ENCODE measurements at places on chromosomes 1 and 21. TPM values are rescaled to one million over a fixed set of nuclear protein-coding genes. Genes with fewer than 3 reads are reported as not detected.
A peak's percentile ranks its signal among the peaks of the same experiment; 100 is the strongest.

DNA sequence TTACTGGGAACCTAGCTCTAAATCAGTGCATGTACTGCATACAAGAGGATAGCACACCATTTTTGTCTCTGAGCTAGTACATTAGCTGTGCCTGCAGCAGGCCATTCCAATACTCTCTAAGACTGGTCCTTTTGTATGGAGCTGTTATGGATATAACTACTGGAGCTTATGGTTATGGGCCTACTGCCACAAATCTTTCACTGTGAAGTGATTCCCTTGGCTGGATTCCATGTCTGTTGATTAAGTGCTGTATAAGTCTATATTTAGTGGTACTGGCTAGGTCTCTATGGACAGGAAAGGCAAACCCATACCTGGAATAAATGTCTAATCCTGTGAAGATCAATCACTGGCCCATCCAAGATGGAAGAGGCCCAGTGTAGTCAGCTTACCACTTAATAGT lies 12.0 kb downstream of the ZFYVE9 start:
- H3K36me3 ChIP-seq, result no peaks in the 10 kb centered on the region
- no peak overlapping the region for H3K4me3 ChIP-seq
- H3K4me1 ChIP-seq, result no peaks in the 10 kb centered on the region

GRCh38 chr1:13583595-13583965 lies at the start of gene PDPN:
Gene PDPN (plus strand): TSS chr1:13583832. CDS start chr1:13584034, 202 bp downstream.
- DNase-seq, result no peak
- H3K4me1 ChIP-seq, result no peaks in the 10 kb centered on the region
- H3K4me3 ChIP-seq, result no peak within 1 kb of the TSS

GRCh38 chr1:203564024-203564423 lies 62.6 kb upstream of the ATP2B4 start:
- H3K27ac ChIP-seq, result no peak overlapping the region
- H3K4me3 ChIP-seq, result no peak overlapping the region
- peaks cover 4% of the 10 kb centered on the region for H3K27me3 ChIP-seq
- H3K4me1 ChIP-seq, result no peaks in the 10 kb centered on the region

- H3K4me3 ChIP-seq, result no peak overlapping the region
- H3K27ac ChIP-seq, result no peak overlapping the region
- DNase-seq, result no peak
- no peaks in the 10 kb centered on the region for H3K36me3 ChIP-seq
- no peaks in the 10 kb centered on the region for H3K4me1 ChIP-seq
Observed at GRCh38 chr1:214664651-214665433, 61.8 kb downstream of the CENPF start.

DNA sequence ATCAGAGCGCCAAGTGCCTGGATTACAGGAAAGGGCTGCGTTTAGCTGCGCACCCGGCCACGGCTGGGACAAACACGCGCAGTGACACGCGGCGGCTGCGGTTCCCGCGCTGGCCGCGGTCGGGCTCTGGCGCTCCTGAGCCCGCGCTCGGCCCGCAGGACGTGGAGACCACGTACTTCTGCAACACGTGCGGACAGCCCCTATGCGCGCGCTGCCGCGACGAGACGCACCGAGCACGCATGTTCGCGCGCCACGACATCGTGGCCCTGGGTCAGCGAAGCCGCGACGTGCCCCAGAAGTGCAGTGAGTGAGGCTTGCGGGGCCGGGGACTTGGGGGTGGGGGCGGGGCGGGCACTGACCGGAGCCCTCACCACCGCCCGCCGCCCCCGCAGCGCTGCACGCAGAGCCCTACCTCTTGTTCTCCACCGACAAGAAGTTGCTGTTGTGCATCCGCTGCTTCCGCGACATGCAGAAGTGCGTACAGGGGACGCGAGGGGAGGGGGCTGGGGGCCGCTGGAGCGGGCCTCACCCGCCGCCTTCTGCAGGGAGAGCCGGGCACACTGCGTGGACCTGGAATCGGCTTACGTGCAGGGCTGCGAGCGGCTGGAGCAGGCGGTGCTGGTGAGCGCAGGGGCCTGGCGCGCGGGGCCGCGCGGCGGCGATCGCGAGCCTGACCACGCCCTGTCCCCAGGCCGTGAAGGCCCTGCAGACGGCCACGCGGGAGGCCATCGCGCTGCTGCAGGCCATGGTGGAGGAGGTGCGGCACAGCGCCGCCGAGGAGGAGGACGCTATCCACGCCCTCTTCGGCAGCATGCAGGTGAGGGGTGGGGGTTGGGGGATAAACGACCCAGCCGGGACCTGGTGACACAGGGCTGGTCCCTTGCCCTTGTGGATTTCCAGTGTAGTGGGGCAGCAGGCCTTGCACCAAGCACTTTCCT lies 3.1 kb downstream of the RNF207 start:
- peak; percentile 57 for DNase-seq
- no peak overlapping the region for H3K27ac ChIP-seq
- no peaks in the 10 kb centered on the region for H3K36me3 ChIP-seq
- peaks cover 22% of the 10 kb centered on the region for H3K4me1 ChIP-seq

GRCh38 chr1:79388694-79389361 lies 382.3 kb upstream of the ADGRL4 start:
- no peaks in the 10 kb centered on the region for H3K27me3 ChIP-seq
- H3K27ac ChIP-seq, result no peak overlapping the region
- no peak for DNase-seq
- no peak overlapping the region for H3K4me3 ChIP-seq

The KRTAP19-1 gene
- not detected for total RNA-seq

DNA sequence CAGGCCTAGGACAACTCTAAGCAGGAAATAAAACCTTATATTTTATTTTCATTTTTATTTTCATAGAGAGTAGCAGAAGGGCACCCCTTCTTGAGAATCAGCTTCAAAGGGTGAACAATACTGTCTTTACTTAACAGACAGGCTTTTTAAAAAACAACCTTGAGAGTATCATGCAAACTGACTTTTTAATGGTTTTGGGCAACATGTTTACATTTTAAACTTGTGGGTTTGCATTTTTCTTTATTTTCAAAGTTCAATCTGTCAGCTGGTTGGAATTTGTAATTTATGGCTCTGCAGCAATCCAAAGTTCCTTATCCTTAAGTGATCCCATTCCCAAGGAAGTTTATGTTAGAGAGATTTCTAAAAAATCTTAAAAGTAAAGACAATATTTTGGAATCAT lies 392.3 kb upstream of the ADAMTS5 start:
- H3K4me1 ChIP-seq, result no peaks in the 10 kb centered on the region
- no peaks in the 10 kb centered on the region for H3K36me3 ChIP-seq
- H3K27ac ChIP-seq, result no peak overlapping the region
- H3K27me3 ChIP-seq, result no peaks in the 10 kb centered on the region
- DNase-seq, result no peak

- no peaks in the 10 kb centered on the region for H3K36me3 ChIP-seq
- H3K4me1 ChIP-seq, result no peaks in the 10 kb centered on the region
- H3K4me3 ChIP-seq, result no peak overlapping the region
- no peaks in the 10 kb centered on the region for H3K27me3 ChIP-seq
- no peak overlapping the region for H3K27ac ChIP-seq
Observed at GRCh38 chr1:238649200-238649599, 737.2 kb upstream of the CHRM3 start.

The MAP3K7CL gene
- 10.9 TPM for total RNA-seq

DNA sequence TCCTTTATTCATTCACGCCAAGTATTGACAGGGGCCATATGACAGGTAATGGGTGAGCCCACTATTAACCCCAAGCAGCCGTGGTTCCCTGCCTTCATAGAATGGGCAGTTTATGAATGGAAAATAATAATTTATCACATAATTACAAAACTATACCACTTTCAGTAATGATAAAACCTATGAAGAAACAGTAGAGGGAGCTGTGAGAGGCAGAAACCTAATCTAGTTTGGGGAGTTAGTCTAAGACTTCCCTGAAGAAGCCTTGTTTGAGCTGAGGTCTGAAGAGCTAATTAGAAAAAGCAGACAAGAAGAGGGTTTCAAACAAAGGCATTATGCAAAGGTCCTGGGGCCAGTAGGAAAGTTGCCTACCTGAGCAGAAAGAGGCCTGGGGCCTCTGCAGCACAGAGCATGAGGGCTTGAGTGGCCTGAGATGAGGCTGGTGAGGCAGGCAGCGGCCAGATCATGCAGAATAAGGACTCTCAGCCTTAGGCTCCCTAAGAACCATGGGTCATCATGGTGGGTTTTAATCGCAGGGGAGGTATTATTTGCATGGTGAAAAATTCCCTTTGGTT lies 142.8 kb downstream of the ATG4C start:
- peaks cover 3% of the 10 kb centered on the region for H3K27me3 ChIP-seq
- H3K4me3 ChIP-seq, result no peak overlapping the region
- H3K4me1 ChIP-seq, result no peaks in the 10 kb centered on the region
- no peak for DNase-seq
- H3K27ac ChIP-seq, result no peak overlapping the region

DNA sequence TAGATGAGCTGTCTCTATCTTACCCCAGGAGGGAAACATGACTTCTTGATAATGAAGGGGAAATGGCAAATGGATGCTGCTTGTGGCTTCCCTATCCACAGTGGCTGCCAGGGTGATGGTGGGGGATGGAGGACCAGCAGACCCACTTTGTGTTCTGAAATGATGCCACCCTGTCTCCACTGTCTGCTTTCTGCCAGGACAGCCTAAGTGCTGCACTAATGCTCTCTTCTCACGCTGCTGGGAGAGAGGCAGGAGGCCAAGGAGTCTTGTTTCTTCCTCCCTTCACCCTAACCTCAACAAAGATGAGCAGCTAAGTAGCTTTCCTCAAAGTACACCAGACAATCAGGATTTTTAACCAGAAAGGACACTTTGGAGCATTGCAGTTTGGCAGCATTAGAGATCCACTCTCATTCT lies 36.6 kb downstream of the XCL1 start:
- no peak for DNase-seq
- H3K36me3 ChIP-seq, result no peaks in the 10 kb centered on the region
- H3K4me1 ChIP-seq, result no peaks in the 10 kb centered on the region
- H3K27ac ChIP-seq, result no peak overlapping the region
- no peak overlapping the region for H3K4me3 ChIP-seq

DNA sequence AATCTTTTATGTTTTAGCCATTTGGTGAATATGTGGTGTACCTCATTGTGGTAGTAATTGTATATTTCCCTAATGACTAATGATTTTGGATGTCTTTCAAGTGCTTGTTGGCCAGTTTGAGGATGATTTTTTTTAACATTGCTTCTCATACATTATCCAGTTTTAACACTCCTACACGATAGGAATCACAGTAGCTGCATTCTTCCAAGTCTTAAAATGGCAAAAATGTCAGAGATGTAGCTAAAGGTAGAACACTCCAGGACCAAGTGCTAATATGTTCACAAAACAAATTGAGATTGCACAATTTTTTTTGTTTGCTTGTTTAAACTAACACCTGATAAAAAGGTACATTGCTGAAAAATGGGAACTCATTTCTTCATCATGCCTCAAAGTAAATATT lies 11.7 kb downstream of the USP25 start:
- no peak overlapping the region for H3K4me3 ChIP-seq
- no peaks in the 10 kb centered on the region for H3K27me3 ChIP-seq
- H3K27ac ChIP-seq, result no peak overlapping the region
- DNase-seq, result peak; percentile 61

- no peak overlapping the region for H3K27ac ChIP-seq
- H3K36me3 ChIP-seq, result no peaks in the 10 kb centered on the region
- peaks cover 13% of the 10 kb centered on the region for H3K4me1 ChIP-seq
- peak; percentile 55 for DNase-seq
- H3K27me3 ChIP-seq, result no peaks in the 10 kb centered on the region
- no peak overlapping the region for H3K4me3 ChIP-seq
Observed at GRCh38 chr1:91819038-91819788, 66.7 kb downstream of the TGFBR3 start.

DNA sequence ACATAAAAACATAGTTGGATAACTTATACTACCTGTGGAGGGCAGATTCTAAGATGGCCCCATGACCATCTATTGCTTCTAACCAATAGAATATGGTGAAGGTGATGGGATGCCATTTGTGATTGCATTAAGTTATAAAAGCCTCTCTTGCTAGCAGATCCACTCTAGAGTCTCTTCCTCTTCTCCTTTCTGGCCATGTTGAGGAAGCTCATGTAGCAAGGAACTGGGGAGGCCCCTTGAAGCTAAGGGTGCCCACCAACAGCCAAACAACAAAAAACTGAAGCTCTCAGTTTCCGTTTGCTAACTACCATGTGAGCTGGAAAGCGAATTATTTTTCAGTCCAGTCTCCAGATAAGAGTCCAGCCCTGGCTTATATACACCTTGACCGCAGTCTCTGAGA lies 16.0 kb upstream of the AGO1 start:
- DNase-seq, result no peak
- H3K36me3 ChIP-seq, result no peaks in the 10 kb centered on the region
- no peak overlapping the region for H3K4me3 ChIP-seq
- no peak overlapping the region for H3K27ac ChIP-seq
- no peaks in the 10 kb centered on the region for H3K27me3 ChIP-seq

The CYP4X1 gene
- total RNA-seq, result 3.7 TPM

The PROK1 gene
- not detected for total RNA-seq

- H3K36me3 ChIP-seq, result peaks cover 4% of the 10 kb centered on the region
- H3K4me1 ChIP-seq, result peaks cover 32% of the 10 kb centered on the region
- DNase-seq, result no peak
- no peaks in the 10 kb centered on the region for H3K27me3 ChIP-seq
- H3K27ac ChIP-seq, result peak overlapping the region; percentile 30
Observed at GRCh38 chr1:66945316-66945715, 20.5 kb downstream of the MIER1 start.

DNA sequence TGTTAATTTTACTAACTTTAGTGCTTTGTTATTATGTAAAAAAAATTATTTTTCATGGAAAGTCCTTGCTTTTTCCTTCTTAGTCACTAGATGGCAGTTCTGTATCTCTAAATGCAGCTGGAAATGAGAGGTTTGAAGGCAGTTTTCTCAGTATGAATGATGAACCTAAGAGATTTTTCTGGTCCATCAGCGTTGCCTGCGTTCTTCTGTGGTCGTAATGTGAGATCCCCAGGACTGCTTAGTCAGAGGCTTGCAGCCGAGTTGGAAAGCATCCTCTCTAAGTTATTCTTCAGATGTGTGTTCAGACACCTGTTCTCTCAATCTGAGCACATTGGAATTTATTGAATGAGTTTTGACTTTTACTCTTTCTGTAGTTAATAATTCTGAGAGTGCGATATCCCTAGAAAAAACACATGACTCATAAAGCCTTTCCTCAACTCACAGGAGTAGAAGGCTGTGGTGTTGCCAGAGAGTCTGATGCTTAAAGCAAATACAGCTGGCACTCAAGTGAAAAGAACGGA lies 99.3 kb downstream of the FMN2 start:
- no peak overlapping the region for H3K27ac ChIP-seq
- DNase-seq, result no peak
- H3K4me3 ChIP-seq, result no peak overlapping the region
- no peaks in the 10 kb centered on the region for H3K27me3 ChIP-seq
- no peaks in the 10 kb centered on the region for H3K36me3 ChIP-seq

DNA sequence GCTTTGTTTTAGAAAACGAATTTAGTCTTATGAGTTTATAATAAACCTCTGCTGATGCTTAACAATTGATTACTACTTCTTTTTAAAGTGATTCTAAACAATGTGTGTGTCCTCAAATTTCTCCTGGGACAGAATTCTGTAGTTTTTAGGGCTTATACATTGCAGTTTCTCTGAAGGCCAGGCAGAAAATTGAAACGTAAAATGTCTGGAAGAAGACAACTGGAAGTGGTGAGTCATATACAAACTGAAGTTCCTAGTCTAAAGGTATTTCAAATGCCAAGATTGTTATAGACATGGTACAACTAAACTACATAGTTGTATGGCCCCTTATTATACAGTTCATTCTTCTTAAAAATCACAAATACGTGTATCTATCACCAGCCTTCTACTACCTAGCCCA lies 30.5 kb upstream of the RC3H1 start:
- no peak for DNase-seq
- H3K27ac ChIP-seq, result no peak overlapping the region
- no peaks in the 10 kb centered on the region for H3K27me3 ChIP-seq
- no peak overlapping the region for H3K4me3 ChIP-seq
- H3K36me3 ChIP-seq, result no peaks in the 10 kb centered on the region

GRCh38 chr1:88803444-88803843 lies 87.9 kb downstream of the GTF2B start:
- H3K4me1 ChIP-seq, result peaks cover 3% of the 10 kb centered on the region
- no peak overlapping the region for H3K4me3 ChIP-seq
- no peak overlapping the region for H3K27ac ChIP-seq
- DNase-seq, result no peak
- no peaks in the 10 kb centered on the region for H3K27me3 ChIP-seq
- peaks cover 3% of the 10 kb centered on the region for H3K36me3 ChIP-seq
